Activated T-cell treated with anti-CD3 and anti-CD28 coated beads, Interleukin-2, amount 50 U/mL, for 48 hours (primary cell): ENCODE measurements at places on chromosomes 11 and 22.

GRCh38 chr11:76419896-76420295 lies 24.9 kb upstream of the EMSY start:
- no peak for DNase-seq

DNA sequence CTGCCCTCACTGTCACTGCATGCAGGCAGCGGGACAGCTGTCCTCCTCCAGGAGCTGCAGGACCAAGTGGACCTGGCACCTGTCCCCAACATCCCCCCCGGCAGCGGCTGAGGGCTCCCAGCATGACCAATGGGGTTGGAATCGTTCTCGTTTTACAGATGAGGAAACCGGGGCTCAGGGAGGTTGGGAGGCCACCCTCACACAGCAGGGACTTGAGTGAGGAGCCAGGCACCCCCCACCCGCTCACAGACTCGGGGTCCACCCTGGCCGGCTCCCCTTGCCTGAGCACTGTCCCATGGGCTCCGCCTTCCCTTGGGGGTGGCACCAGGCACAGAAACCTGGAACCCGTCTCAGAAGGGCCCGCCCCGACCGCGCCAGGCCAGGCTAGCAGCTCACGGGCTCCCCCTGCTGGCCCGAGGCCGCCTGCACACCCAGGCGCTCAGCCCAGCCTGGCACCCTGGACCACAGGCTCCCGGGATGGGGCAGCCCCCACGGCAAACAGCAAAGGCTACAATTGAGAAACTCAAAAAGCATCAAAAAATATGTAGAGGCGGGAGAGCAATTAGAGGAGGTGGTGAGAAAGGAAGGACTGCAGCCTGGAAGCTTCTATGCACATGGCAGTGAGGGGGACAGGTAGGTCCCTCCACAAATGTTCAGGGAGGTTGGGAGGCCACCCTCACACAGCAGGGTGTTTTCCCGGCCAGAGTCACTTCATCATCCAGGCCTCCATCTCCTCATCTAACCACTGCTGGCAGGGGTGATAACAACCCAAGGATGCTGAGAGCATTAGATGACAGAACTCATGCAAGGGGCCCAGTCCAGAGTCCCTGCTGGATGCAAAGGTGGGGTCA lies 12.8 kb downstream of the MACROD1 start:
- peak; percentile 88 for DNase-seq

DNA sequence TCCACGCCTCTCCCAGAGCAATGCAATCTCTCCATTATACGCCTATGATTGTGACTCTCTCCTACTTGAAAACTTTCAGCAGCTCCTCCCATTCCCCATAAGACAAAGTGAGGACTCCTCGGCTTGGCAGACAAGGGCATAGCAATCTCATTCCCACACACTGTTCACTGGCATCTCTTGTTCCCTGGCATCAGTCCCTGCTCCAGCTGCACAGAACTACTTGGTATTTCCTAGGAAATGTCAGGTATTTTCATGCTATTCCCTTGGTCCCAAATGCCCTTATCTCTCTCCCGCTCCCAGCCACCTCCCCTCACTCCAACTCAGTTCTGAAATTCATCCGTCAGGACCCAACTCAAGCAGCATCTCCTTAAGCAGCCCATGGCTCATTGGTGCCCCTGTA lies 28.4 kb downstream of the TMPRSS5 start:
- DNase-seq = no peak

DNA sequence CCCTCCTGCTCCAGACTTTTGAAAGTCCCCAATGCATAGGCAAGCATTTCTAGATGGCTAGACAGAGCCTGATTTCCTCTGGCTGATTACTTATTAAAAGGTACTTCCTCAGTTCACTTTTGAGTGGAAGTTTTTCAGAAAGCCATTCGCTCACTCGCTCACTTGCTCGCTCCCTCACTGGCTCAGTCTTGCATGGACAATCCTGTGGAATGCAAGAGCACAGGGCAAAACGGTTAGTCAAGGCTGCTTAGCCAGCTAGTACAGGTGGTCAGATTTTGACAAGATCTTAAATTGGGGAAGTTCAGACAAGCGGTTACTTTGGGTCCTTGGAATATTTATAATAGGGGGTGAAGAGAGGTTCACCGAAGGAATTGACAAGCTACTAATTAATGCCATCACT lies 101.0 kb downstream of the ARL14EP start:
- no peak for DNase-seq
